CD8-positive, alpha-beta T cell (primary cell): ENCODE measurements at places on chromosomes 2 and 18. TPM values are rescaled to one million over a fixed set of nuclear protein-coding genes. Genes with fewer than 3 reads are reported as not detected.

- no peak for DNase-seq
Observed at GRCh38 chr2:216071111-216071851, 10.3 kb downstream of the PECR start.

GRCh38 chr2:69764286-69765095 lies 22.6 kb downstream of the ANXA4 start:
- DNase-seq = no peak

- DNase-seq = no peak
Observed at GRCh38 chr2:36427790-36428243, 72.2 kb downstream of the CRIM1 start.

The PLB1 gene
- 0.90 TPM for total RNA-seq

The FAM237A gene
- total RNA-seq = not detected

The DLGAP1 gene
- total RNA-seq = not detected

DNA sequence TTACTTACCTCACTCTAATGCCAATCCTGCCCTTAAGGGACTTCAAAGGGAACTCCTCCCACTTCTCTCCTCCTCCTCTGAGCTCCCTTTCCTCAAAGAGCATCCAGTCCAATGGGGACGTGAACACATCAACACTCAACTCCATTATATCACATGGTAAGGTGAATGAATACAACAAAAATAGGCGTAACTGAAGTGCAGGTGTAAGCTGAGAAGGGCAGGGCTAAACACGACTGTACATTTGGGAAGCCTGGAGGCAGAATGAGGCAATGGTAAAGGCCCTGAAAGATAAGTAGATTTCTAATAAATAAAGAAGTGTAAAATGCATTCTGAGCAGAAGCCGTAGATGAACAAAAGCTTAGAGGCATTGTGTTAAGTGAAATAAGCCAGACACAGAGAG lies 226.1 kb upstream of the TRIB2 start:
- DNase-seq = no peak

- no peak for DNase-seq
Observed at GRCh38 chr2:118387509-118387908, 299.2 kb downstream of the INSIG2 start.

GRCh38 chr18:61159246-61159645 lies 174.0 kb upstream of the CDH20 start:
- DNase-seq = no peak

DNA sequence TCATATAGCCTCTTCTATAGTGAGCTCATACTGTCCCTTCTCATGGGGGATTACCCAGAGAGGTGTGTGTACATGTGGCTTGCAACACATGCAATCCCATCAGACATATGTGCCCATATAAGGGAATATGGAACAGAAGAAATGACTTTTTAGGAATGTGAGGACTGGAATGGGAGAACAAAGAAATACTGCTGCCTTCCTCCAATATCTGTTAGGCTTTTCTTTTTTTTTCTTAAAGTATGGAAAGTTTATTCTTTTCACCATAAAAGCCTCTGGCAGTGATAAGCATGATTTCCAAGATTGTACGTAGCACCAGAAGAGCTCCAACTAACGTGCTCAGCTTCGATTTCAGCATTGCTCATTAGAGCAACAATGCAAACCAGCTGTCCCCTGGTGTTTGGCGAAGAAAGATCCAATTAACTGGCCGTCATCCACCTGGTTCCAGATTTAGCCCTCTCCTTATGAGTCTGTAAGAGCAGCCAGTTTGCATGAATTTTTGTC lies 113.6 kb downstream of the ADCYAP1 start:
- no peak for DNase-seq

GRCh38 chr2:34188464-34189303 lies 589.6 kb upstream of the FAM98A start:
- DNase-seq = no peak

The CPO gene
- total RNA-seq = not detected

DNA sequence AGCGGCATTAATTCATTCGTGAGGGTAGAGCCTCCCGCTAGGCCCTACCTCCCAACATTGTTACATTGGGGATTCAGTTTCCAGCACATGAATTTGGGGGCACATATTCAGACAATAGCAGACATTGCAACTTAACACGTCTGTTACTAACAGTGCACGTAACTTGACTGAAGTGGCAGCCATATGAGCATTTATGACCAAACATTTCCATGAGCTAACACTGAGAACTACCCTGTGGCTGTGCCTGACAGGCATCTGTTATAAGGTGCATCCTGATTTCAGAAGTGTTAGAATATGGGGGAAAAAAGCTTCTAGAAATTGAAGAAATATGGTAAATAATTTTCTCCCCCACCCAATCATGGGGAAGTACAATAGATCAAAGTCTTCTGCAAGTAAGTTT lies 24.5 kb downstream of the MALT1 start:
- DNase-seq = no peak

DNA sequence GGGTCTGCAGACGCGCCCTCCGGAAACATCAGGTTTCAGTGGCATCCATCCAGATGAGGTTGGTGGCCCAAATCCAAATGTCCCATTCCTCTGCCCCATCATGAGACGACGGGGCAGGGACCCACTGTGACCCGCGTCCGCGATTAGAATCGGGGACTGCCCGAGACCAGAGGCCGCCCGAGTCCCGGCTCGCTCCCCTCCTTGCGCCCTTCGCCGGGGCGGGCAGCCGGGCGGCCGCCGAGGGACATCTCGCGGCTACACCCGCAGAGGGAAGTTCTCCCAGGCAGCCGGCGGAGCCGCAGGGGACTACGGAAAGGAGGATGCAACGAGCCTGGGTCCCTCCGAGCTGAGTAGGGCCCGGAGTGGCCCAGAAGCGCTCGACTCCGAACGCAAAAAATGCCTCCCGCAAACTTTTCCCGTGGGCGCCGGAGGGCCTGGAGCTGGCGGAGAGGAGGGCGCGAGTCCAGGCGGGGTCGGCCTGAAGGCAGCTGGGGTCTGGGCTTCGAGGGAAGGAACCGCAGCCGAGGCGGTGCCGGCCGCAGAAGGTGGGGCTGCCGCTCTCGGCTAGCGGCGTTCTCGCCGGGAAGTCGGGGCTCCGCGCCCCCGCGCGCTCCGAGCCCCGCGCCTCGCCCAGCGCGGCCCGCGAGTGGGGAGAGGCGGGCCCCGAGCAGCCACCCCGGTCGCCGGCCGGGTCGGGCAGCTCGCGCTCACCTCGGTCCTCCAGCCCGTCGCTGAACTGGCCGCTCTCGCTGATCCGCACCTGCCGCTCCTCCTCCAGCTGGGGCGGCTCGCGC lies 580 bp downstream of the TMEM163 start:
- DNase-seq = peak; percentile 41

The PARD3B gene
- 0.54 TPM for total RNA-seq

The TGFA gene
- total RNA-seq = 0.58 TPM

The NAT8 gene
- not detected for total RNA-seq

DNA sequence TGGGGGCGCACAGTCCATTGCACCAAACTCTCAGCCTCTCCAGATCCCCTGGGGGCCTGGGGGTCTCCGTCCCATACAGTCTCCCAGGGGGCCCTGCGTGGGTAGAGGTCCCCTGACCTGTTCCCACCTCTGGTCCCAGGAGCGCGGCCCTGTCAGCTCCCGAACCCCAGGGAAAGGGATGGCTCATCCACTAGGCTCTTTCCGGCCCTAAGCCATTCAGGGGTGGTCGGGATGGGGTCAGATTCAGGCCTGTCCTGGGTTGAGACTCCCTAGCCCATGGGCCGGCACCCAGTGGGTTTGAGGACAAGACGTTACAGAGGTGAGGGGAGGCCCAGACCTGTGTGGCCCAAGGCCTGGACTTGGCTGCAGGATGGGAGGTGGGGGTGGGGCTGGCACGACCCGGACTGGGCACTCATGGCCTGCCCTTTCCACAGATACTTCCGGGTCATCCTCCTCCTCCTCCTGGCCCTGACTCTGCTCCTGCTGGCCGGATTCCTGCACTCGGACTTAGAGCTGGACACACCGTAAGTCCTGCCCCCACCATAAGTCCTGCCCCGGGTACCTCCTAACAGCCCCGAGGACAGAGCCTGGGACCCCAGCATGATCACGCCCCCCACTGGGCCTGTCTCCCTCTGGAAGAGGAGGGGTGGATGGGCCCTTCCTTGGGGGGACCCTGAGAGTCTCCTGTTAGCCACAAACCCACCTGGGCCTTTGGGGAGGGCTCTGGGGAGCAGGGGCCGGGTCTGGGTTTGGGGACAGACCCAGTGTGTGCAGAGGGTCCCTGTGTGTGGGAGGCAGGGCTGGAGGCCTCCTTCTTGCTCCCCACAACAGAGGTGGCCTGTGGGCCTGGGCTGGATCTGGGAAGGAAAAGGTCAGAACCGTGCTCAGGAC lies 10.1 kb upstream of the NEU4 start:
- no peak for DNase-seq

The FHOD3 gene
- total RNA-seq = not detected

DNA sequence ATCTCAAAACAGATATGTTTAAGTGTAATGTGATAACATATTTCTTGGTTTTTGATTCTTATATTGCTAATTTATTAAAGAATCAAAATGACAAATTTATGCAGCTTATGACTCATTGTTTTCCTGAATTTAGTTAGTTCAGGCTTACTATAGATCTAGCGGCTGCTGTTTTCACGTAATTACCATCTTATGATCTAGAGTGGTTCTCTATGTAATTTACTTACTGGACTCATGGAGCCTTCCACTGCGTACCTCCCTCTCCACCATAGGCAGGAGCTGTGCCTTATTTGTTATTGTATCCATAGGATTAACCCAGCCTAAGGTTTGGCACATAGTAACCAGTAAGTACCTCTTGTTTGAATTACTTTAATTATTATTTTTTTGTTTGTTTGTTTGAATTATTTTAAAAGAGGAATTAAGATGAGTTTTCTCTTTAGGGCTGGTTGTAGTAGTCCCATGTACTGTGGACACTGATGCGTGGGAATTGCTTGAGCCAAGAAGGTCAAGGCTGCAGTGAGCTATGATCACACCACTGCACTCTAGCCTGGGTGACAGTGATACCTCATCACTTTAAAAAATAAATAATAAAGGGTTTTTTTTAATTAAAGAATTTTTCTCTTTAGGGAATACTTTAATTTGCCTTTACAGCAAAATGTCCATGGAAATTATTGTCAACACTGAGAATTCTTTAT lies 165.5 kb downstream of the PHLPP1 start:
- no peak for DNase-seq

The CHMP1B gene
- total RNA-seq = 71.2 TPM

GRCh38 chr2:98158305-98158704 lies 71.3 kb downstream of the VWA3B start:
- no peak for DNase-seq

DNA sequence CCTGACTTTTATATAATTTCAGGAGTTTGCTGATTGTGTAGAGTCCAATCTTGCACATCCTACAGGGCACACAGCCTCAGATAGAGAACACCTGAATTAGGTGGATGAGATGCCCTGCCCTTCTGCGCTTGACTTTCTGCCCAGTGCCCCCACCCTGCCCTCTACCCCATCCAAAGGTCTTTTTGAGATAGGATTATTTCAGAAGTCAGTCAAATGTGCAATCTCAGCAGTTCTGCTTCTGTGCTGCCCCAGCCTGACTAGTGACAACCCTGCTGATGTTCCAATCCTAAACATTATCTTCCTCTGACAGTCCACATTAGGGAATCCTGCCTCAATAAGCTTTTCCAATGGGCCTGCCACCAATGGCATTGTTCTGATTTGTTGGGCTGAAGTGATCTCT lies 411.5 kb downstream of the TGIF1 start:
- DNase-seq = no peak

- DNase-seq = no peak
Observed at GRCh38 chr2:240600451-240600961, 14.0 kb downstream of the CAPN10 start.

- no peak for DNase-seq
Observed at GRCh38 chr18:25599443-25599842, 247.5 kb upstream of the ZNF521 start.

The ACVR1C gene
- total RNA-seq = 2.3 TPM

DNA sequence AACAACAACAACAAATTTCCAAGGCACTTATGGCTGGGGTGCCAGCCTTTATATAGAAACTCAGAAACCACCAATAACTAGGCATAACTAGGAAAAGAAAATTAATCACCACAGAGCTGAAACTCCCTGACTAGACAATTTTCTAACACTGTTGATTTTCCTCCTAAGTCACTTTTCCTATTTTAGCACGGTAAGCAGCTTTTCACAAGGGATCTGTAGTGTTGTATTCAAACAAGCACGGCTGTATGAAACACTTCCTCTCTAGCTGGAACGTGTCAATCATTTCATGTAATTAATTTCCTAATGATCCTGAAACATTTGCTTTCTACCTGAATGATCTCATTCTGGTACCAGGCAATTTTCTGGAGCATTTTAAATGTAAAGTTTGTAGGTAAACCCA lies 645.0 kb downstream of the IRS1 start:
- DNase-seq = no peak

- DNase-seq = no peak
Observed at GRCh38 chr2:46461709-46462171, 17.6 kb upstream of the TMEM247 start.

- no peak for DNase-seq
Observed at GRCh38 chr18:77481541-77481940, 231.9 kb downstream of the GALR1 start.

The GPR45 gene
- not detected for total RNA-seq

The GAL3ST2 gene
- total RNA-seq = 0.81 TPM

DNA sequence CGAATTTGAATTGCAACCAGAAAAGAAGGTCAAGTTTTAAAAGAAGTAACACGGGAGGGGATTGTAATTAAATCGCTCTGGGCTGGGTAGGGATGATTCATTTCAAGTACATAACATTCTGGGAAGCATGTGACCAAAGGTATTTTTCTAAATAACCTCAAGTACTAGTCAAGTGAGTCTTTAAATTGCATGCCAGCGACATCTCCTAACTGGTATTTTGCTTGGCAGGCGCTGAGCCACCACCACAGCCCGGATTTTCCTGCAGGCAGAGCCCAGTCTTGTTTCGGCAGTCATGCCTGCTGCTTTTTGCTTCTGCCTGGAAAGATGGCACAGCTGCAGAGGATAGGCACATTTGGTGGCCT lies 33.7 kb upstream of the NPAS2 start:
- no peak for DNase-seq

- no peak for DNase-seq
Observed at GRCh38 chr2:148614322-148615049, 30.1 kb upstream of the EPC2 start.

DNA sequence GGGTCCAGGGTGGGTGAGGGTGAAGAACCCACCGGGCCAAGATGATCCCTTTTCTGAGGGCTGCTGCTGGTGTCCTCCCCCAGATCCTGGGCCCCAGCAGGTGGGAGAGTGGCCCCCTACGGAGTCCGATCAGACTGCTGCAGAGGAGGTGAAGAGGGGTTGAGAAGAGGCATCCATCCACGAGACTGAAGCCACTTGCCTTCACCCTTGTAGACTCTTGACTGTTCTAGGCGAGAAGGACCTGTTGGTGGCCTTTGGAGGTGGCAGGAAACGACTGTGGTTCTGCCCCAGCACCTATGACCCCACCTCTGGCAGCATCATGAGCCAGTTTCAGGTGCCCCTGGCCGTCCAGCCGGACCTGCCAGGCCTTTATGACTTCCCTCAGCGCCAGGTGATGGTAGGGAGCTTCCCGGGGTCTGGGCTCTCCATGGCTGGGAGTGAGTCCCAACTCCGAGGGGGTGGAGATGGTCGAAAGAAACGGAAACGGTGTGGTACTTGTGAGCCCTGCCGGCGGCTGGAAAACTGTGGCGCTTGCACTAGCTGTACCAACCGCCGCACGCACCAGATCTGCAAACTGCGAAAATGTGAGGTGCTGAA lies 1.5 kb downstream of the TET3 start:
- DNase-seq = no peak

The GREB1 gene
- 0.57 TPM for total RNA-seq
